Activated B cell treated with CpG ODN at 0.5 μM for 24 hours (primary cell): ENCODE measurements at places on chromosomes 5 and 9.

- DNase-seq, result no peak
These were observed 480.0 kb upstream of the PAPPA start for GRCh38 chr9:115673599-115673998.

GRCh38 chr9:6922124-6922676 is 164.4 kb downstream of the KDM4C start:
- DNase-seq, result no peak

- DNase-seq, result no peak
These were observed 27.9 kb downstream of the ERCC6L2 start for GRCh38 chr9:95903398-95903797.

DNA sequence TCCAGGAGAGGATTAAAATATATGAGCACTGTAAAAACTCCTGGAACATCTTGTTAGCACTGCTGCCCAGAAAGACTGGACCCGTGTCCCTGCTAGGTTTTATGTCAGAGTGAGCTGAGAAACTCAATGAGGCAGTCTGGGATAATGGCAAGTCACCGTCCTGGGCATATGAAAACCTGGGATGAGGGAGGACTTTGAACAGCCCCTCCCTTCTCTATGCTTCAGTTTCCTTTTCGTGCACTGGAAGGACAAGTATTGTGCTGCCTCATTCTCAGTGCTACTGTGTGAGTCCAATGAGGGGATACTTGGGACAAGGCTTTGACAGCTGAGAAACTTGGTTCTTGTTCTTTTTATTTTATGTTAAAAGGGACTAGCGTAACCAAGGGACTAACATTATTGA is 143.0 kb upstream of the SHB start:
- no peak for DNase-seq

GRCh38 chr9:16553869-16554540 is 316.5 kb downstream of the BNC2 start:
- DNase-seq, result no peak

DNA sequence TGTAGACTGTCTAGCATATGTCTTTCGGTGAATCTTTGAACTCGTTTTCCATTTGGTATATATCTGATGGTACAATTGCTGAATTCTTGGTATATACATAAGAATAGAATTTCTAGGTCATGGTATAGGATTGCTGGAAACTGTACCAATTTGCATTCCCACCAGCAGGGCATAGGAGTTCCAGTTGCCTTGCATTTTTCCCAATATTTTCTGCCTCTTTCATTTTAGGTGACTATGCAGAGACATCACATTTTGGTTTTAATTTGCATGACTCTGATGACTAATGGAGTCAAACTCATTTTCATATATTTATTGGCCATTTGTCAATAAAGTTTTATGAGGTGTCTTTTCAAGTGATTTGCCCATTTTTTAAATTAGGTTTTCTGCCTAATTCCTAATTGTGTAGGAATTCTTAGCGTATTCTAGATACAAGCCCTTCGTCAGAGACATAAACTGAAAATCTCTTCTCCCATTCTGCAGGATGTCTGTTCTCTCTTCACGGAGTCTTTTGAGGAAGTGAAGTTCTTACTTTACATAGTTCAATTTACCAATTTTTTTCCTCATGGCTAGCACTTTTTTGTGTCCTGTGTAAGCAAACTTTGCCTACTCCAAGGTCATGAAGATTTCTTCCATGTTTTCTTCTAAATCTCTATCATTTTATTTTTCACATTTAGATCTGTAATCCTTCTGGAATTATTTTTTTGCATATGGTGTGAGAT is 28.9 kb upstream of the PDCD1LG2 start:
- DNase-seq, result no peak

GRCh38 chr9:115672477-115673316 is 480.9 kb upstream of the PAPPA start:
- no peak for DNase-seq

DNA sequence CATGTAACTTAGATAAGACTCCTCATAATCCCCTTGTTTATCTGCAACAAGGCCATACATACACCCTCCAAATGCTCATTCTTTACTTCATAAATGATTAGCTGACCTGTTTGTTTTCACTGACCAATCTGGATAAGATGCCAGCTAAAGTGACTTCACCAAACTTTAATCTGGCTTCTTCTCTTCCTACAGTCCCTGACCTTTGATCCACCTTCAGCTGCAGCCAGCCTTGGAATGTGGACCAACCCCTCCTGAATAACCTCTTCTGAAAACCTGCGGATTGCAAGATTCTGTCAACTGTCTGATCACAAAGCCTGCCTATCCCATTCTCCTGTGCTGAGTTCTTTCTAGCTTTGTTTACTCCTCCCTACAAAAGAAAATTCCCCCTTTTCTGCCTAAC is 476.8 kb downstream of the LRRC70 start:
- DNase-seq, result no peak

GRCh38 chr9:113958556-113958955 is 82.4 kb downstream of the ZNF618 start:
- no peak for DNase-seq

- no peak for DNase-seq
These were observed 35.6 kb downstream of the ERP44 start for GRCh38 chr9:100063185-100063584.

- DNase-seq, result no peak
These were observed 68.5 kb downstream of the EPB41L4A start for GRCh38 chr5:112350626-112351025.

DNA sequence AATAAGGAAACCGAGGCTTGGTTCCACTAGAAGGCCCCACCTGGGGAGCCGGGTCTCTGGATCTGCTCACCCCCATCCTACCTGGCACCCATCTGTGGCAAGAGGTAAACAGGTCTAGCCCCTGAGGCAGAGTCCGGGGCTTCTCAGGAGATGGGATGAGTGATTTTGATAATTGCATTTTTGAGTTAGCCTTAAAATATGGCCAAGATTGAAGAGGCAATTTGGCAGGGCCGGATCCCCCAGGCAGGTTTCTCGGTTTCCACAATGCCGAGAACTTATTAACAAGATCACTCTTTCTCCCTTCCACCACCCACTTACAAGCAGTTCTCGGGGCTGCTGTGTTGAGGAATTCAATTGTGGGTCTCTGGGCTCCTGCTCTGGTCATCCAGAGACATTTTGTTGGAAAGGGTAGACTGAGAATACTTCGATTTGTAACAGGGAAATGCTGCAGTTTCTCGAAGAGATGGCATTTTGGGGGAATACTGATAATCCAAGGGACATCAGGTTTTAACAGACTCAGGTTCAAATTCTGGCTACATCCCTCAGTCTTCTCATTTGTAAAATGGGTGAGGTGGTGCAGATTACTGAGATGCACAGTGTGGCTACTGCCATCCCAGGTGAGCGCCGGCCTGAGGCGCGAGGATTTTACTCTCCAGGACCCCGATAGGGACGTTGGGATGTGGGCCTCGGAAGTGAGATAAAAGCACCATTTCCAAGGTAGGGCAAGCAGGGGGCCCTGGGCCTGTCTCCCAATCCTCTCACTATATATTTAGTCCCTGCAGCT is 194.2 kb downstream of the CDK5RAP2 start:
- no peak for DNase-seq

DNA sequence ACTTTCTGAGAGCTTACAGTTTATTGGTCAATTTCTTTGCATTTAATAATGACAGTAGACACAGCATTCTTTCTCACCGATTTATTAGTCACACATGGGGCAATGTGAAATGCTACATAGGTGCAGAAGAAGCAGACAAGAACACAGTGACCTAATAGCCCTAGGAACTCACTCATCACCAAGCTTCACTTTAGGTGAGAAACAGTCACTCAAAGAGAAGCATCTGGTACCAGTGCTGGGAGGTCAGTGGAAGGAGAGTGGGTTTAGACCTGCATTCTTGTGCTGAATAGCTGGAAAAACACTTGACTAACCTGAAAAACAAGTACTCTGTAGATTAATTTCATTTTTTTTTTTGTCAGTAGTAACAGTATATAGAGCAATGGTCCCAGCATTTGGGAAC is 179.6 kb downstream of the GRIA1 start:
- no peak for DNase-seq

GRCh38 chr9:36742264-36742663 is 169.6 kb downstream of the MELK start:
- DNase-seq, result no peak

GRCh38 chr5:78008356-78008967 is 232.3 kb upstream of the TBCA start:
- DNase-seq, result no peak

DNA sequence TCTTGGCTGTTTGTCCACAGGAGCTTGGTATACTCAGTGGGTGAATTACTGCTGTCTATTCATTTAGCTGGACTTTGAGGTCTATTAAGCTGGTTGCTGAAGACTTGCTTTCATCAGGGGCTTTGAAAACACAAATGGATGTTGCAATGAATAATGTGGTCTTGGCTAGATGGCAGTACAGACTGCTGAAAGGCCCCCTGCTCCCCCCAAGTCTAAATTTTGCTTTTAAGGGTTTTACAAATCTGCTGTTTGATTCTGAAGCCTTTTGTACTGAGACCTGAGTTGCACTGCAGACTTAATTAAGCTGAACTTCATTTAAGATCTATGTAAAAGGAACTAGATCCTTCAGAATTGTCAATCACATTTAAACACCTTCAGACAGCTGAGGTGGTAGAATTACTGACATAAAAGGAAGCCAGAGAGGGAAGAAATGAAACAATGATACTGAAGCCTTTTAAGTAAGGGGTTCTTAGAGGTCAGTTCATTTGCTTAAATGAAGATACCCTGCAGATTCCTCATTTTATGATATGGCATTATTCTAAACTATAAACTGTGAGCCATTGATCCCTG is 37.3 kb downstream of the KCTD16 start:
- DNase-seq, result no peak

DNA sequence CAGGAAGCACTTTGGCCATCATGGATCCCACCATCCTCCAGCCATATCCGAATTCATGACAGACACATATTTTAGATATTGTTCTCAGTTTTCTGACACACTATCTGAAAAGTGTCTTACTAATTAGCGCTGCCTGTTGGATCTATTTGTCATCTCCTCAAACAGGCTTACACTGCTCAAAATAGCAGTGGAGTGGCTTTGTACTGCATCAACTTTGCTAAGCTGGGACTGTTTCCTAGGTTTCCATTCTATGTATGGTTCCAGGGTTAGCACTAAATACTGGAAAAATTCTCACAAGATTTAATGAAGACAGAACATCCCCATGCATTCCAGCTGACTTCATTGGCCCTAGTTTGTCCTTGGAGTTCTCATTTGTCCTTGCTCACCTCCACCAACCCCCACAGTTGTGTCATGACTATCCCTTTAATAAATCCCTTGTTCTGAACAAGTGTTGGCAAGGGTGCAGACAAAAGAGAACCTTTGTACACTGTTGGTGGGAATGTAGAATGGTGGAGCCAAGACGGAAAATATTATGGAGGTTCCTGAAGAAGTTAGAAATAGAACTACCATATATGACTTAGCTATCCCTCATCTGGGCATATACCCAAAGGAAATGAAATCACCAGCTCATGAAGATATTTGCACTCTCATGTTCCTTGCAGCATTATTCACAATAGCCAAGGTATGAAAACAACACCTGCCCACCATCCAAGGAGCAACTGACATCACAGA is 136.5 kb upstream of the RAI14 start:
- no peak for DNase-seq

DNA sequence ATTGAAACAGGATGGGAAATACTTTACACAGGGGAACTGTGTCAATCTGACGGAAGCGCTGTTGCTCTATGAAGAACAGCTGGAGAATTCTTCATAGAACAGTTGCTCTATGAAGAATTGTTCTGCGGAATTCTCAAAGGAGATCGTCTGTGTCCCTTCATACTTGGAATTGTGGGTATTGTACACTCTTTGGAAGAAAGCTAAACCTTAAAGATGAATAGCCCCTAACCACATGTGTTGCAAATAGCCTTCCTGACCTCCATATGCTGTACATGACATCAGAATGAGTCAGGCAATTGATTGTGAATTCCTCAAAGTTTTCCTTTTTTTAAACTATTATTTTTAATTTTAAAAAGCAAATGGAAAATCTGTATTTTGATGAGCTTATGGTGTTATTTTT is 15.6 kb downstream of the NIM1K start:
- no peak for DNase-seq

DNA sequence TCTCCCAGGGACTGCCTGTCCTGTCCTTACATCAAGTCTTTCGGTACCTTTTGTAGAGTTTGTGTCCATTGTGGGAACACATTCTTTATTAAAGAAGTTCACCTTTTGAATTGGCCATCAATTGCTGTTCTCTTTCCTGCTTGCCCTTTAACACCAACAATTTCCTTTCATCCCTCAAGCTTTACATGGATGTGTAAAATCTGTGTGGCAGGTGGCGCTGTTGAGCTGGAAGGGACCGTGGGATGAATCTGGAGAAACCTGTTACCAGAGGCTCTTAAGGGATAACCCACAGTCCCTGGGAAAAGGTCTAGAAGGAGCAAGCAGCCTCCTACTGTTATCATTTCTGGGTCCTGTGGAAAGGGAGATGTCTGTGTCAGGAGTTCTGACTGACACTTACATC is 7.9 kb upstream of the ZFP62 start:
- DNase-seq, result peak; percentile 45

DNA sequence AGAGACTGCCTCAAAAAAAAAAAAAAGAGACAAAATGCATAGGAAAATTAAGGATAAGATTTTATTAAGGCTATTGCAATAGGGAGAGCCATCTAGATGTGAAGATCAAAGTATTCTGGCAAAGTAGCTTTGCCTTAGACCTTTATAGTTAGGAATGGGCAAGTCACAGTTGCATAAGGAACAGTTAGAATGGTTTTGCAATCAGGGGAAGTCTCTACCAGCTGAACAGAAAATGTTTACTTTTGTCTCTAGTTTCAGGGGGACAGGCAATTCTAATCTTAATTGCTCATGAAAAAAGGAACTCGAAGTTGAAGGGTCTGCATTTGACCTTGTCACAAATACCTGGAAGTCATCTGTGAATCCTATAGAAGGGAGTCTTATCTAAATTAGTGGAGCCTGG is 13.1 kb upstream of the ATP6V1G1 start:
- DNase-seq, result no peak

GRCh38 chr9:87554976-87555375 is 57.3 kb downstream of the DAPK1 start:
- DNase-seq, result no peak

DNA sequence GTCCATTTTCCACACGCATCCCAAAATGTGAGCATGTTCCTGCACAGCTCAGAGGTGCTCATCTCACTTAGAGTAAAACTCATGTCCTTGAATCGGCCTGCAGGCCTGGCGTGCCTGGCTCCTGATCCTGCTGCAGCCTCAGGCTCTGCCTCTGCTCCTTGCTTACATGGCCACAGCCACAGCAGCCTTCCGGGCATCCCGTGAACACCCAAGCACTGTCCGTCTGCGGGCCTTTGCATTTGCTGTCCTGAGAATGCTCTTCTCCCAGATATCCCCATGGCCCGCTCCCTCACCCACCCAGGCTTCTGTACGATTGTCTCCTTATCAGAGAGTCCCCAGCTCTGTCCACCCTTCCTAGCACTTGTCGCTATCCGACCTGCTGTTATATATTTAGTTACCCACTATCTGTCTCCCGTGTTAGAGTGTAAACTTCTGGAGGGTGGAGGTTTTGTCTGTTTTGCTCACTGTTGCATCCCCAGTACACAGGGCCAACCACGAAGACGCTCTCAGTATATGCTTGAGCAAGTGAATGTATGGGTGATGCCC is 21.9 kb downstream of the FGF18 start:
- DNase-seq, result no peak

- no peak for DNase-seq
These were observed 36.3 kb downstream of the ADAMTS19 start for GRCh38 chr5:129496421-129496820.

GRCh38 chr5:79267180-79267579 is 31.2 kb downstream of the JMY start:
- DNase-seq, result no peak
